Stimulated activated CD8-positive, alpha-beta memory T cell treated with anti-CD3 and anti-CD28 coated beads, Interleukin-4, amount 100 ng/mL, for 1 hour (primary cell): ENCODE measurements at places on chromosomes 7 and 10.

- DNase-seq = no peak
Measured at GRCh38 chr7:36188266-36188665, 35.2 kb downstream of the EEPD1 start.

- DNase-seq = no peak
Measured at GRCh38 chr7:129538790-129539189, 36.5 kb downstream of the SMKR1 start.

- DNase-seq = no peak
Measured at GRCh38 chr7:96151889-96152288, 170.0 kb downstream of the SLC25A13 start.

DNA sequence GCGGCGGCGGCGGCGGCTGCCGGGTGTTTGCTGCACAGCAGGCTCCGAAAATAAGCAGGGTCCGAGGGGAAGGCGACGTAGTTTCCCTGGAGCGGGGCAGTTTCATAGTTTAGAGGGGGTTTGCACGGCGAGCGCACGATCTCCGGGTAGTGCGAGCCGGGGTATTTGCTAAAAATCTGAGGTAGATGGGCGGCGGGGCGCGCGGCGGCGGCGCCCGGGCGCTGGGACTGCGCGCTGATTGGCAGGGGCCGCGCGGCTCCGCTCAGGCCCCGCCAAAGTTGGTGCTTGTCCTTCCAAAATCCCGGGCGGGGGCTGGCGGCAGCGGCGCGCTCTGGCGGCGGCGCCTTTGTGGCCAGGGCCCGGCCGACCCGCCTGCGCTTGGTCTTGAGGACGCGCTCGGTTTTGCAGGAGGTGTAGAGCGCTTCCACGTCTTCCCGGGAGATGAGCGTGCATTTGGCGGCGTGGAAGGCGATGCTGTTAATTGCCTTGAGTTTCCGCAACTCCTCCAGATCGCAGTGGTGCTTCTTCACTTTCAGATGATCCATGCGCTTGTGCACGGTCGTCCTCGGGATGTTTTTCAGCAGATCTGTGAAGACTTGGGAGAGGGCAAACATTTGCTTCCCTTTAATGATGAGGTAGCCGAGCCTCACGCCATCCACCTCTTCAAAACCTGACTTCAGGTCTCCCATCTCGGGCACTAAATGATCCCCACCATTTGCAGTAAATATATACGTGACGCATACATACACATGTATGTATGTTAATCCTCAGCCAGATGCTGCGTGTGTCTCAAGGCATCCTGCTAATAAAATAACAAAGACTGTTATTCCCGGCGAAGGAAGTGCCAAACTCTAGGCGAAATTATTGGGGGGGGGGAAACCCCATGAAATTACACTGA, 8.1 kb downstream of the SKIDA1 start:
- no peak for DNase-seq

- DNase-seq = no peak
Measured at GRCh38 chr10:62831346-62831745, 15.2 kb upstream of the EGR2 start.

DNA sequence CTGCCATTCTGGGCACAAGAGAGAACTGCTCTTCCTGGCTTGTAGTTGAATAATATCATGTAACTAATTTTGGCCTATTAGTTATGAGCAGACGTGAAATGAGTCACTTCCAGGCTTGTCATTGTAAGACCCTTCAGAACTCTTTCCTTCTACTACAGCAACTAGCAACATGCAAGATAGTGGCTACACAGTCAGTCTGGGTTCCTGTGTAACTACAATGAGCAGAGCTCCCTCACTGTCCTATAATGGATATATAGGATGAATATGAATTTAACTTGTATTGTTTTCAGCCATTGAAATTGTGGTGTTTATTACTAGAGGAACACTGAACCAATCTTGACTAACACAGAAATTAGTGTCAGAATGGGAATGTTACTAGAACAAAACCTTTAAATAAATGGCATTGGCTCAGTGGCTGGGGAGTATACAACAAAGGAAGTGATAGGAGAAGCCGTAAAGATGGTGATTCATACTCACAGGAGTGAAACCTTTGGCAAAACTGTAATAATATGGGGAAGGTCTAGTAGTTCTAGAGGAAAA, 2.9 kb upstream of the MTPN start:
- DNase-seq = no peak

GRCh38 chr10:78981257-78981969, 87.4 kb upstream of the ZMIZ1 start:
- DNase-seq = no peak

DNA sequence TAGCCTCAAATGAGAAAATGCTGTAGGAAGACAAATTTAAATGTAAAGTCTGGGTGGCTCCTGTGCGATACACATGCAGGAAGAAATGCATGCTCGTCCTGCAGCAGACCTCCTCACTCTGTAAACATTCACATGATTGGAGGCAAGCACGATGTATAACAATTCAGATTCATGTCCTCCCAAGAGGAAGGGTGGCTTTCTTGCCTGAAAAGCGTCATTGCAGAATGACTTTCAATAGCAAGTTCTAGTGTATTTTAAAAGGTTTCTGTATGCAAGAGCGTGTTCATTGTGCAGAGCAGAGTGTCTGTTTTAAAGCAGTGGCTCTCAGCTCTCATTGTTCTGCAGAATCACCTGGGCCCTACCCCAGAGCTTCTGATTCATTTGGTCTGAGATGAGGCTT, 170.3 kb upstream of the CELF2 start:
- DNase-seq = no peak

DNA sequence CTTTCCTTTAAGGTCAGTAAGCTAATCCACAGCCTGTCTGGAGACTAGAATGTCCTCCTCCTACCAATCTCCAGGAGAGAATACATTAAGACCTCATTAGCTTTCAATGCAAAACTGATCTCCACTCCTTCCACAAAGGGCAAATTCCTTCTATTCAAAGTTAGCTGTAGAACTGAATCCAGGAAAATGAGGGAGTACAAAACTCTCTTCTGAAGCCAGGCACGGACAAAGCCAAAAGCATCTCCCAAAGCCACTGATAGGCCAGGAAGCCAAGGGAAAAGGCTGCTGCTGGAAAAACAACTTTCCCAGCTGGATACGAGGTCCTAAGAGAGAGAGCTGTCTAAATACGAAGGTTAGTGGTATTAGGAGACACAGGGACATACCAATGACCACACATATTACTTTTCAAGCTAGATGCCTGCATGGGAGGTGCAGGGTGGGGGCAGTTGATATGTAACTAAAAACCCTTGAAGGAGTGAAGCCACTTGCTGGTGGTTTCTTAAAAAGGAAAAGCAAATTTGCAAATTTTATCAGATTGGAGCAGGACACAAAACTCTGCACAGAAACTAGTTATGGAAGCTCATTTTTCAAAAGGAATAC, 43.6 kb downstream of the MKX start:
- no peak for DNase-seq

- DNase-seq = no peak
Measured at GRCh38 chr7:51318001-51318400, 1.4 kb upstream of the COBL start.

DNA sequence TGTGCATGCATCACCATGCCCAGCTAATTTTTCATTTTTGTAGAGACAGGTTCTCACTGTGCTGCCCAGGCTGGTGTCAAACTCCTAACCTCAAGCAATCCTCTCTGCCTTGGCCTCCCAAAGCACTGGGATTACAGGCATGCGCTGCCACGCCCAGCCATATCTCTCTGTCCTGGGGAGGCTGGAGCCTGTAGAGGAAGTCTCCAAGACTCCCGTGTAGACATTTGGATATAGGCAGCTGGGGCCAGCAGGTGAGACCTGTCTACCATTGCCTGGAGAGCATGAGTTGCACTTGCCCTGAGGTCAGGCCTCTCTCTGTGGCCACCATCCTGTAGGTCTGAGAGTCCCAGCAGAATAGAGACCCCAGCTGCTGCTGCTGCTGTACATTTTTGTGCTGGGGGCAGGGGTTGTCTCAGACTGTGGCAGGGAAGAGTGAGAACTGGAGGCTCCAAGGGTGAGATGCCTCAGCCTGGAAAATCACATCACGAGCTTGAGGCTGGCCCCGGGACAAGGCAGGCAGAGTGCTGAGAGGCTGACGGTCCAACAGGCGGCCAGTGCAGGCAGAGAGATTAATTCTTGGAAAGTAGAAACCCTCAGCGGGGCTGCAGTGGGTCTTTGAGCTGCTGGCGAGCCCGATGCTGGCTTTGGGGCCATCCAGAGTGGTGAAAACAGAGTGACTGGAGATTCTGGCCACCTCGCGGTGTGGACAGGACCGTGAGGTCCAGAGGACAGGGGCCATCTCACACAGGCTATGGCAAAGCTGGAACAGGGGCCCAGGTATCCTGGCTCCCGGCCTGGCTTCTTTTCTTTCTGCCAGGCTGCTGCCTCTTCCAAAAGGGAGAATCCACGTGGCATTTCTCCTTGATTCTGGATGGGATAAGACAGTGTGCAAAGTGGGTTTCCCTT, 60.9 kb downstream of the TMEM270 start:
- no peak for DNase-seq

DNA sequence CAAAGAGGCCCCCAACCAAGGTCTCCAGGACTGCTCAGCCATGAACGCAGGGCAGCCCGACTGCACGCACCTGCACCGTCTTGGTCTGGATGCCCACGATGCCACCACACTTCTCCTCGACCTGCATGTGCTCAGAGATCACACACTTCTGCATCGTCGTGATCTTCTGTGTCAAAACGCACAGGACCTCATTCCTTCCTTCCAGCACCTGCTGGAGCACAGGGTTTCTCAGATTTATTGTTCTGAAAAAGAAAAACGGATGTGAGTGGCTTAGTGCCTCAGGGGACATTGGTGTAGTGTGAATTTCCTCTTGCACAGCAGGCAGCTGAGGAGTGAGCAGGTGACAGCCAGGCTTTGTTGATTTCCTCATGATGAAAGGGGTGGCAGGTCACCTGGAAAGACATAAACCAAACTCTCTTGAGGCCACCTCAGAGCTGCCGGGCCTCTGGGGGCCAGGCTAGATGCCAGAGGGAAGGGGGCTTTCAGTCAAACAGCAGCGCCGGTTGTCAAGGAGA, 38.2 kb downstream of the GSDME start:
- no peak for DNase-seq

DNA sequence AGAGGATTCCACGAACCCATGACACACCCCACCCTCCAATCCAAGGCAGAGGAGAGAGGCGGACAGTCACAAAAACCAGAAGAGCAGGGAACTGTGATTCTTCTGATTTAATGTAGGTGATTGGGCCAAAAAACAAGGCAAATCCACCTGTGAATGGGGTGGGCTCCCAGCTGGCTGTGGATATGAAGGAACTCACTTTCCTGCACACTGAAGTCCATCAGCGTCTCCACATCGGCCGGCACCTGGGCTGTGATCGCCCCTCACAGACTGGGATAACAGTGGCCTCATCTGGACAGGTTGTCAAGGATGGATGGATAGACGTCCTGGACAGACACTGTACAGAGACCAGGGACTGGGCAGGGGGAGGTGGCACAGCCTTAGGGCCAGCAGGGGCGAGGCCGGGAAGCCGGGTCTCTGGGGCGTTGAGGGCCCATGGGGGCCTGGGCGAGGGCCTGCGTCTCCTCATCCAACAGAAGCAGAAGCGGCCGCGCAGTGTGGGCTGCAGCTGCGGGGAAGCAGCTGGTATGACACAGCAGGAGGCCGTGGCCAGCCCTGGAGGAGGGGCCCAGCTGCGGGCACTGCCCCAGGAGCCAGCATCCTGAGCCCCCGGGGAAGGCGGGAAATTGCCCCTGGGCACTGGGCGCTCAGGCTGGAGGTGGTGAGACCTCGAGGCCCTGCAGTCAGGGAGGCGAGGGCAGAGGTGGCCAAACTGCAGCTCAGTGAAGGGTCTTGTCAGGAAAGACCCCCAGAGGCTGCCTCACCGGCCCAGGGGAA, 54.2 kb downstream of the DIP2C start:
- DNase-seq = no peak

GRCh38 chr10:67520924-67521520, 175.0 kb downstream of the CTNNA3 start:
- no peak for DNase-seq

DNA sequence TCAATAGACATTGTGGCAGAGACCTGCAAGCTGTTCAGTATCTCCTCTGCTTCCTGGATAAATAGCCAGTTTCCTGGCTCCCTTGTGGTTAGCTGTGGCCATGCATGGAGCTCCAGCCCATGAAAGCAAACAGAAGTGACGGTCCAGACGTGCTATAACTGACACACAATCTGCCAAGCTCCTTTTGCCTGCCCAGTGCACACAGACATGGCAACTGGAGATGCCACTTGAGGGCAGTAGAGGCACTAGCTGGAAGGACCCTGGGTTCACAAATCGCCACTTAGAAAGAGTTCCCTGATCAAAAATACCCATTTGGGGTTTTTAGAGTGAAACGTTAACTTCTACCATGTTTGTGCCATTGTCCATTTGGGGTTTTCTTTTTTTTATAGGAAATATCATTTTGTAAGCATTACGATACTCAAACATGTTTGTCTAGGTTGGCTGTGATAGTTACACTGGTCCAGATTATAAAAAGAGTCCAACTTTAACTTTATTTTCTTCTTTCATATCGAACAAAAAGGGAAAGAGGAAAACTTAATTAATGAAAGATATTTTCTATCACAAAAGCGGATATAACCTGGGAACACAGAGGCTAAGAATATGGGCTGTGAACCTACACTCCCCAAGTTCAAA, 31.3 kb downstream of the KIN start:
- DNase-seq = no peak
